DMS153 (cell line): ENCODE measurements at places on chromosomes 5 and 9.

DNA sequence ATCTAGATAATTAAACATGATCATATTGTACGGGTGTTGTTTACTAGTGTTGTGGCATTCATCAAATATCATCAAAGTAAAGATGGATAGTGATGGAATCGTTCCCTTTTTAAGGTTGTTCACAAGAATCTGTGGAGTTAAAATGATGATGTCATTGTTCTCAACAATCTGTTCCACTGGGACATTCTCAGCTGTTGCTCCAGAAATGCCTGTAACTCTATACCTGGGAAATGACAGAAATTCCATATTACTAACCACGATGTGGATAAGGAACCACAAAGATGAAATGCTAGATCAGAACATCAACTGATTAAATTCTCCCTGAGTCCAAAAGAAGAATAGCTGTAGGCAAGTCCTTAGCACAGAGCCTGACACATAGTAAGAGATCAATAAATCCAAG is 38.0 kb downstream of the RIGI start:
- DNase-seq, result no peak

DNA sequence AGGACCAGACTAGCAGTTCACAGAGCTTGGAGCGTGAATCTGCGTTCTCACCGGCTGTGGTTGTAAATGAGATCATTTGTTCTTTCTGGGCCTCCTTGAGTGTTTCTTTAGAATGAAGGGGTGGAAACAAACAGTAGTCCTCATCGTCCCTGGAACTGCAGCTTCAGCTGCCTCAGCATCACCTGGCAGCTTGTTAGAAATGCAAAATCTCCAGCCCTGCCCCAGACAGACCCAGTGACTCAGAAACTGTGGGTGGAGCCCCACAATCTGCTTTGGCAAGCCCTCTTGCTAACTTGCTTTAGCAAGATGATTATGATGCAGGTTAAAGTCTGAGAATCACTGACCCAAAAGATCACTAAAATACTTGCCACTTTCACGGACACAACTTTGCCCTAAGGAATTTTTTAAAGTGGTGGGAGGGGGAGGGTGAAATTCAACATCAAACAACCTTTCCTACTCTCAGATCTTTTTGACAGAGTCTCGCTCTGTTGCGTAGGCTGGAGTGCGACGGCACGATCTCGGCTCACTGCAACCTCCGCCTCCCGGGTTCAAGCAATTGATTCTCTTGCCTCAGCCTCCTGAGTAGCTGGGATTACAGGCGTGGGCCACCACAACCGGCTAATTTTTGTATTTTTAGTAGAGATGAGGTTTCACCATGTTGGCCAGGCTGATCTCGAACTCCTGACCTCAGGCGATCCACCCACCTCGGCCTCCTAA is 86.0 kb downstream of the BRINP1 start:
- DNase-seq, result no peak

- DNase-seq, result no peak
Observed at GRCh38 chr9:108779551-108780325, 76.0 kb downstream of the ACTL7B start.

GRCh38 chr9:34929506-34930102 is 28.5 kb upstream of the PHF24 start:
- no peak for DNase-seq
